CD4-positive, alpha-beta T cell treated with Interleukin-2 at 100 ng/mL for 4 hours (primary cell): ENCODE measurements at places on chromosomes 7 and 10.

- DNase-seq: no peak
These were observed 19.1 kb downstream of the ZNRF2 start for GRCh38 chr7:30303312-30304039.

DNA sequence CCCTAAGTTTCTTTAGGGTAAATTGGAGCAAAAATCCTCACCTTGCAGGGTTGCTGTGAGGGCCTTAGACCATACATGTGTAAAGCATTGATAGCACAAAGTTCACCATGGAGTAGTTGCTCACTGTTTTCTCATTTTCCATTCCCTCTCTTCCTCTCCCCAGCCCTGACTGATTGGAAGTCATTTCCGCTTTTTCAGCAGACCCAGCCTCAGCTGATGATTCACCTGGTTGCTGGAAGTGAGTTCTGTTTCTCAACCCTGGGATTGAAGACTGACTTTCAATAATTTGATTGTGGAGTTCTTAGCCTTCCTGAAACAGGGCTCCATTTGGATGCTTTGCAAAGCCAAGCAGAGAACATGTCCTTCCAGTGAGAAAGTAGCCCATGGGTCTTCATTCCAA is 107.0 kb downstream of the PLXNA4 start:
- DNase-seq: no peak

DNA sequence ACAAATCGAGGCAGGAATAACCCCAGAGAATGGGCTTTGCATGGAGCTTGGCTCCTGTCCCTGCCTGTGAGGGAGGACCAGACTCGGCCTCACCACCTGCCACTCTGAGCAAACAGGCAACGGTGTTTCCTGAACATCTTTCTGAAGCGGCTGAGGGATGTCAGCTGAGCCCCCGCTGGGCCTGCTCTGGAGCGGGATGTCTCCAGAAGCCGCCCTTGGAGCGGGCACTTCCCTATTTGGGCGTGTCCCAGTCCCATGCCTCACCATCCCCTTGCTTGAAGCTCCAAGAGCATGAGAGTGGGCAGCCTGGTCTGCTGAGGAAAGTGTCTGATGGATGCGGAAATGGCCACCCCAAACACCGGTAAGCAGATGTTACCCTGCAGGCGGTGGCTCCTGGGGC is 10.2 kb downstream of the ALKBH4 start:
- DNase-seq: no peak

DNA sequence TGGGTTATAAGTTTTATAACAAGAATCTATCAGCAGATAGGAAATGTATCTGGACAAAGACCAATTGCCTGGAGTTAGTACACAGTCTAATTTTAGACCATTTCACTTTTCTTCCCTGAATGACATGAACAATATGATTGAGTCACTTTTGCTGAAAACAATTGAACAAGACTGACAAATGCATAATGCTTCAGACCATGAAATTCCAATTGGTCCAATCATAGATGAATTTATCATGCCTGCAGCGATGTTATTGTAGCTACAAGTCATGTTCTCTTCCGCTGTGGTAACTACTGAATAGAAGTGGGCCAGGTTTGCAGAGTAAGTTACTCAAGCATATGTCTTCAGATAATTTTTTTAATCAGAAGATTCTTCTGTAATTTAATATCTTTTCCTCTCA is 73.4 kb downstream of the VSTM2A start:
- DNase-seq: no peak

DNA sequence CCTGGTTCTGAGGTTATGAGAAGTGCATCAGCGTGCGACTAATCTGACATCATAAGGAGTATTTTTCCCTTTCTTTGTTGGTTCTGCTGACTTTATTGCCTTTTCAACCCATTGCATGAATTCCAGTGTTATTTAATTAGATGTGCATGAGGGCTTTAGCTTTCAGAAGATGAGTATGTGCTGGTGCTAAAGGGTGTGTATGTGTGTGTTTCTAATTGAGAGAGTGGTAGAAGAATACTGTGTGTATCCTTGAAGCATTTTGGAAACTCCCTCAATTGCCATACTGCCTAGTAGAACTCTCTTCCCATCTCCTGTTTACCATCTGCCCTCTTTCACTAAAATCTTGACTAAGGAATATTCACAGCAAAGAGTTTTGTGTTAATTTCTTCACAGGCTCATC is 158.1 kb downstream of the SND1 start:
- no peak for DNase-seq

DNA sequence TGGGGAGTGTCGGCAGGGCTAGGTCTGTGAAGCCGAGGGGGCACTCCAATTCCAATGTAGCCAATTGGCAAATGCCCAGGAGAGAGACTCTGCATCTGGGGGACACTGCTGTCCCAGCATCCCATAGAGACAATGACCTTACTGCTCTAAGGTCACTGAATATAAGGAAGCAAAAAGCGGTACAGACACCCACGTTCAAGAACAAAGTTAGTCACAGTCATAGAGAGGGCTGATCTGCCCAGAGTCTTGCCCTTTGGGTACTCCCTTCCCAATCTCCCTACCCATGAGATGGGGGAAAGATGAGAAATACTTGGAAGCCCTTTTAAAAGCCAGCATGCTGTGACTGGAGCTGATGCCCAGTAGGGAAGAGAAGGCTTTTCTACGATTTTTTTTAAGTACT is 76.3 kb upstream of the GSDME start:
- no peak for DNase-seq

DNA sequence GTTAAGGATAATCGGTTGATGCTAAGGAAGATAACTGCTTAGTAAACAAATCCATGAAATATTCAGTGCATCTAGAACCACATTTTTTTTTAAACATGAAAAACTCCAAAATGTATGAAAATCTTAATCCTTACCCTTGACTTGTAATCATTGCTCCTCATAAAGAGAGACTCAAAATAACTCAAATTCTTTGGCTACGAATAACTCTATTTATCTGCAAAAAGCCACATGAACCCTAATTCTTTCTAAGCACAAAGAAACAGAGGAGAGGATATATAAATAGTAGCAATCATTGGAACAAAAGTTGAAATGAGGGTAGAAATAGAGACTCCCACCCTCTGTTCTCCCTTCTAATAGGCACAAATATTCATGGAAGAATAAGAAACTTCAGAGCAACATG is 40.2 kb downstream of the ANK3 start:
- DNase-seq: no peak

GRCh38 chr10:119132521-119133345 is 28.8 kb downstream of the DENND10 start:
- DNase-seq: no peak

- DNase-seq: no peak
These were observed 578.6 kb upstream of the FOXK1 start for GRCh38 chr7:4103352-4104091.

DNA sequence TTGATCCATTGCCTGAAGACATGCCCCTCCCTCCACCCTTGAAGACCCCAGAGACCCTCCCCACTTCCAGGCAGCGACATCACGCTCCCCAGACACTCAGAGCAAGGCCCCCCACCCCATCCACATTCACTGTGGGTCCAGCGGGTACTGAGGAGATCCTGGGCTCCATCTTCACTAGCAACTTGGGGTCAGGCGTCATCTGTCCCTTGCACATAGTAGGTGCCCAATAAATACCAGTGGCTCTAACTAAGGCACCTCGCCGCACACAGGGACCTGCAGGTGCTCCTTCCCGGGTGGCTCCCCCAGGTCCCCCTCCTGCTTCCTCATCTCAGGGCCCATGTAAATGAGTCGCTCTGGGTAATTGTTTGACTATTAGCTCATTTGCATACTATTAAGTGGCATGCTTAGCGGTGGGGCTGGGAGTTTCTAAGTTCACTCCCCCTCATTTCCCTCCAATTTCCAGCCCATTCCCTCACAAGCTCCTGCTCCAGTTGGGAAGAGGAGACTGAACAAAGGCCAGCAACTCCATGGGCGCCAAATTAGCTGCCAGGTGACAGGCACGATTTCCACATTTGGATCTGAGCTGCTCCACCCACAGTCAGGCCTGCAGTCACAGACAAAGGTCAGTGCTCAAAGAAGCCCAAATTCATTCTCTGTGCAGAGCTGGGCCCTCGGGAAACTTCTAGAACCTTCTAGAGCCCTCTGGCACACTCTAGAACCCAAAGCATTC is 29.7 kb downstream of the EBF3 start:
- DNase-seq: no peak

DNA sequence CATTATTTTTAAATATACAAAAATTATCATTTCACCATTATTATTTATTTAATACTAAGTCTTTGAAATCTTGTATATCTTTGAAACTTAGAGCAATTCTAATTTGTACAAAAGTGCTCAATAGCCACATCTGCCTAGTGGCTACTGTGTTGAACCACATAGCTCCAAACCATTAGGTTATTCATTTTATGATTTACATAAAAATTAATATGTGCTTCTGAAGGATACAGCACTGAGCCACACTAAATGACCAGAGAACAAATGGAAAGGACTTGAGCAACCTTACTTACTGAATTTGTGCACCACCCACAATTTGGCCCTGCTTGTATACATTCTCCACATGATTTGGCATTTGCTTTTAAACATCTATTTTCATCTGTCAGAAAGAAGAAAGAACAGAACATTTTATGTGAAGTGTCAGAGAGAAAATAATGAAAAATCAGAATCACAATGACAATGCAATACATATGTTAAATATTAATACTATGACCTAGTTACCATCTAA is 25.8 kb downstream of the ITGB1 start:
- DNase-seq: no peak

DNA sequence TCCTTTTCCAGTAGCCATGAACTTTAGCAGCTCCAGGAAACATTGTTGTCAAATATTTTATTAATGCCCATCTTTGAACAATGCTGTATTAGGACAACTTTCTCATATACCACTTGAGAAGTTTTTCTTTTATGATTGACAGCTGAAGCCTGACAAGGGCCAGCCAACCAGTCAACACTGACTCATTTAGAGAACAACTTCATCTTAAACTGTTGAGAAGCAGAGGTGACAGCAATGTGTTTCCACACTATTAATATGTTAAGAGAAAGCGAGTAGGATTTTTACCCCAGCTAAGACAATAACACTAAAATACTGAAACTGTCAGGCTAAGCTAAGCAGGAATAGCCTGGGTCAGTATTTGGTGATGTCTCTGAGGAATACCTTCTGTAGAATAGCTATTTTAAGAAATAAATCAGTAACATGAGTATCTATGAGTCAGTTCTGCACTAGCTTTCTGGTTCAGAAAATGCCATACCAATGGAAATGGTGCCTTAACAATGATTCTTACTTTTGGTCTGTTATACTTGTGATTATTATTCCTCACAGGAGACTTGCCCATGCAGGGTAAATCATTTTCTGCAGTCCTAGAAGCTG is 168.8 kb upstream of the POT1 start:
- DNase-seq: no peak

DNA sequence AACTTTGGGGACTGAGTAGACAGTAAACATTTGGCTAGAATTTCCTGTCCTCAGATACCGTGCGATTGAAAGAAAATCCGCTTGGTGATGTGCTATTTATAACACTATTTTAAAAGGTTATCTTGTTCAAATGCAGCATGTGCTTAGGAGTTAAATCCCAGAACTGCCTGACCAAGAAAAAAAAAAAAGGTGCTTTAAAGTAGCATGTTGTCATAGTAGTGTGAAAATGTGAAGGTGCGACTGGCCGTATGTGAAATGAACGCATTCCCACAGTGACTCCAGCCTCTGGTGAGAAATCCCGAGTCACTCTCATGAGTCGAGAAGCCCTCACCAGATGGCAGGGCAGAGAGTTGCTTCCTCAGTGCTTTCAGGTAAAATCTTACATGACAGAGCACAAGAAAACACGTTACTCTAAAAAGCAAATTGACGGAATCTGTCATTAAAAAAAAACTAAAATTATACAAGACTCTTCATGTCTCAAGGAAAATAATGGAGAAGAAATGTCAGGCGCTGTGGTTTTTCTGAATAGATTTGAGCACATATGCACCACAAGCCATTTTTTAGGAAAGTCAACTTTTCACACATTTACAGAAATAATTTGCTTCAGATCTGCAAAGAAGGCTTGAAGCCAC is 18.4 kb upstream of the KLF6 start:
- peak; percentile 39 for DNase-seq

DNA sequence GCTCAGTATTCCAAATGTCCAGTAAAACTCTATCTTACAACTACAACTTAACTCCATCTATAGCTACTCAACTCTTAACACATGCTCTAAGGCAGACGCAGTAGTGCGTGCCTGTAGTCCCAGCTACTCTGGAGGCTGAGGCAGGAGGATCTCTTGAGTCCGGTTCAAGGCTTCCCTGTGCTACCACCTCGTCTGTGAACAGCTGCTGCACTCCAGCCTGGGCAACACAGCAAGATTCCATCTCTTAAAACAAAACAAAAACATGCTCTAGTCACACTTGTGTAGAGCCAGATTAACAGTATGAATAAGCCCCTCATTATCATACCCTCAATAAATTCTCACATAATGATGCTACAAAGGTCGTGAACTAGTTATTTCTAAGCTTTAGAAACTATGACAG is 3.6 kb downstream of the BAZ1B start:
- no peak for DNase-seq

DNA sequence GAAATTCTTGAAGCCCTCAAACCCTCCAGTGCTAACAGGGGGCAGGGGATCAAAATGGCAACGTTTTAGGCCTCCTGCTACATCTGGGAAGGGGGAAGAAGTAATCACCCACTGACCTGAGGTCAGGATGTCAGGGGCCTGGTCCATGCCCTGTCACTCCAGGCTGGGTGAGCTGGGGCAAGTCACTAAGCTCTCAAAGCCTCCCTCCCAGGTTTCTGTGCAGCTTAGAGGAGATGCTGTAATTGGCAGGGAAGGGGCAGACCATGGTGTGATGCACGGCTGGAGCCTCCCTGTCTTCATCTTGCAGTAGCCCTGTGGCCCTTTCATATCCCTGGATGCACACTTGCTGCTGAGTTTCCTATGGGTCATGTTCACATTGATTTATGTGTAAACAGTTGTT is 27.2 kb downstream of the LEP start:
- DNase-seq: no peak

DNA sequence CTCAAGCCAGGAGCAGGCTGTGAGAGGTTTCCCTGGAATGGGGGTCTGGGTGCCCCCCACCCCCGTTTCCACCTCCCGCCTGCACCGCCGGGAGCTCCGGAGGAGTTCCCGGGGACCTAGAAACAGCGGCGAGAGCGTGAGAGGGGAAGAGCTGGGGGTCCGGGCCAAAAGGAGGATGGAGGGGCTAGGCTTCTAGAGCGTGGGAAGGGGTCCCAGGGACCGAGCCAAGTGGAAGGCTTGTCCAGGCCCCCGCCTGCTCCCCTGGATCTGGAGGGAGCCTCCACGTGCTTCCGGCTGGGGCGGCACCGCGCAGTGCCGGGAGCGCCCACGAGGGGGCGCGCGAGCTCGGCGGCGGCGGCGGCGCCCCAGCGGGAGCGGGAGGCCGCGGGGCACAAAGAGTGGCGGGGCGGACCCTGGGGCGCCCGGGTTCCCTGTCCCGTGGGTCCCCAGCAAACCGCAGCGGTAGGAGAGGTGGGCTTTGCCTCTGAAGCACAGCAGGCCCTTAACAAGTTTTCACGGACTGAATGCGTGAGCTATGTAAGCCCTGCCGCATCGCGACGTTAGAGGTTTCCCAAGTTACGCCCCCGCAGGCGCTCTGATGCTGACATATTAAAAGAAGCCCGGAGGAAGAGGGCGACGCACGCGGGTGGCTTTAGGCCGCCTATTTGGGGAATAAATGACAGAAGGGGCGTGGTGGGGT is 104.4 kb upstream of the LRRC4 start:
- DNase-seq: peak; percentile 41

GRCh38 chr7:24346129-24346528 is 62.1 kb downstream of the NPY start:
- DNase-seq: no peak
